Stimulated activated CD8-positive, alpha-beta memory T cell treated with anti-CD3 and anti-CD28 coated beads, Interleukin-7, amount 100 ng/mL, for 4 hours (primary cell): ENCODE measurements at places on chromosomes 3 and 15.
A peak's percentile ranks its signal among the peaks of the same experiment; 100 is the strongest.

- no peak for DNase-seq
These were observed 838.5 kb downstream of the TUSC7 start for GRCh38 chr3:117547956-117548550.

DNA sequence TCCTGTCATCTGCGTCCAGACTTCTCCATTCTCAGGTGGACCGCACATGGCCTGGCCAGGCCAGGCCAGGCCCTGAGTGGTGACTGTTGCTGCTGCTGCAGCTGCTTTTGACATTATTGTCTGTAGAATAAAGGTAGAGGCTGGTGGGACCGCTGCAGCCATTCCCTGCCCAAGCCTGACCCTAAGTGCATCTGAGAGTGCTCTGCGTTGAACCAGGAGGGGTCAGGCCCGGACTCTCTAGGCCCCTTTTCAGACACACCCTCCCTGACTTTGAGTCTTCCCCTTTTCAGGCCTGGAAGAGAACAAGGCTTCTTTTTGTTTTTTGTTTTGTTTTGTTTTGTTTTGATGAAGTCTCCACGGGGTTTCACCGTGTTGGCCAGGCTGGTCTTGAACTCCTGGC lies 54.6 kb upstream of the FLNB start:
- no peak for DNase-seq

- DNase-seq = no peak
These were observed 151.6 kb upstream of the CGNL1 start for GRCh38 chr15:57224664-57225063.

GRCh38 chr3:131907796-131908195 lies 127.0 kb downstream of the CPNE4 start:
- no peak for DNase-seq

DNA sequence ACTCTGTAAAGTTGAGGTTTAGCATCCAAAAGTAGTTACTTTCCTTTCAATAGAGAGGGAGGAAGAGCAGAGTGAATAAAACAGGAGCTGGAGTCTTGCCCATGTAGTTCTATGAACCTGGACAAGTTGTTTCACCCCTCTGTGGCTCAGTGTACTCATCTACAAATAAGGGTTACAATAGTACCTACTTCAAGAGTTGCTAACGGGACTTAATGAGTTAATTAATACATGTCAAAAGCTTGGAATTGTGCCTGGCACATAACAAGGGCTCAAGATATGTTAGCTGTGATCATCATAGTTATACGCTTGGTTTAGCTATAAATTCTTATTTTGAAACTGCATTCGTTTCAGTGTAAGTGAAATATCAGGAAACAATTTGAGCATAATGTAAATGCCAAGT lies 388.5 kb upstream of the THBS1 start:
- DNase-seq = no peak

- DNase-seq = no peak
These were observed 44.4 kb downstream of the PIK3CA start for GRCh38 chr3:179192542-179192941.

GRCh38 chr3:111032677-111033076 lies 38.9 kb upstream of the NECTIN3 start:
- DNase-seq = no peak

DNA sequence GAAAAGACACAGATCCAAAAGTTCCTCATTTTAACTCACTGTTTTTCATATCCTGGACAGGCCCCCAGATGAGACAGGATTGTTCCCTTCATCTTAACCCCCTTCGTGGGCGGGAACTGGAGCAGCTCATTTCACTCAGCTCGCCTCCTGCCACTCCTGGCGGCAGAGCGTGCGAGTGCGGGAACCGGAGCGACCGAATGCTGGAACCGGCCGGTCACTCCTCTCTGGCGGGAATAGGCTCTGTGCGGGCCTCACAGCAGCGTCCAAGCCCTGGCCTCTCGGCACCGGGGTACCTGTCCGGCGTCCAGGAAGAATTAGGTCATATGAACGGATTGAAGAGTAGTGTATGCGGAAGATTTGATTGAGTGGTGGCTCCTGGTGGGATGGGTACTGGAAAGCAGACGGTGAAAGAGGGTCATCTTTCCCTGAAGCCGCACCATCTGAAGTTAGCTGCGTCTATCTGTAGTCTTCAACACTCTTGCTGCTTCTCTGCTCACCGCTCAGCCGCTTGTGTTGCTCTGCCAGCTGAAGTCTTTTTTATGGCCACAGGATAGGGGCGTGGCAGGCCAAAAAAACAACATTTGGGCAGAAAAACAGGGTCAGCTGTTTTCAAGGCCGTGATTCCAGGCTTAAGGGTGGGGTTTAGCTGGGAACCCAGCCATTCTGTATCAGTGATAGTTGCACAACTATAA lies 42.3 kb upstream of the FXR1 start:
- no peak for DNase-seq

- no peak for DNase-seq
These were observed 181.8 kb downstream of the PDCD6IP start for GRCh38 chr3:33980252-33980651.

DNA sequence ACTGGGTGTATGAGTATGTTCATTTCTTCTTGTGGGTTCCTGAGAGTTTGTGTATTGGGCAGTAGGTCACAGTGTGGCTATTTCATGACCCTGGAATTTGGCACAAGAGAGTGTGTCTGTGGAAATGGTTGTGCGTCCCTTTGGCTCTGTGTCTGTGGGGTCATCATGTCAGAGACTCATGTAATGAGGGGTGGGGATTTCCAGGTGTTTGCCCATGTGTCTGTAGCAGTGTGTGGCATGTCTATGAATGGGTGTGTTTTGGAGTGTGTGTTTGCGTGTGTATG lies 1.3 kb upstream of the GATA2 start:
- DNase-seq = no peak

DNA sequence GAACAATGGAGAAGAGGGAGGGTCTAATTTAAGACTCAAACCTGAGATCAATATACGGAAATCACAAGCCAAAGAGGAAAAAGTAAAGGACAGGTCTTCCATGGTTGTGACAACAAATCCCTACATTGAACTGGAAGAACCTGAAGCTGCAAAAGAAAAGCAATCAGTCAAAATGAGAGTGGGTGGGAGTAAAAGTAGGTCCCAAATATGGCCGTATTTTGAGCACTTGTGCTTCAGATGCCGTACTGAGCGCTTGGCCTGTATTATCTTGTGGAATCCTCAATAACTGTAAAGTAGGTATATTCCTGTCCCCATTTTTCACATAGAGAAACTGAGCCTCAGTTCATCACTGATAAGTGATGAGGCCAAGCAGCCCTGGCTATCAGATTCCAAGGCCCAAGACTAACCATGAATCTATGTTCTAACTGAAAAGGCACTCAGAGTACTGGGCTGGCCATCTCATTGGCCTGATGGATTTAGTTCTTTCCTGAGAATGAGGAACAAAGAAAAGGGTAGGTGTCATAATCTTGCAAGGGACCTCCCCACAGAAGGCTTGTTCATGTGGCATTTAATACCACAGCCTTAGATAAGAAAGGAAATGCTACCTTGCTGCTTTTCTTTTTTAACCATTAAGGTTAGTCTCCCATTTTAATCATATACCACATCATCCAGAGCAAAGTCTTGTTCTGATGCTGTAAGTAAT lies 52.5 kb downstream of the LRRN1 start:
- DNase-seq = no peak

DNA sequence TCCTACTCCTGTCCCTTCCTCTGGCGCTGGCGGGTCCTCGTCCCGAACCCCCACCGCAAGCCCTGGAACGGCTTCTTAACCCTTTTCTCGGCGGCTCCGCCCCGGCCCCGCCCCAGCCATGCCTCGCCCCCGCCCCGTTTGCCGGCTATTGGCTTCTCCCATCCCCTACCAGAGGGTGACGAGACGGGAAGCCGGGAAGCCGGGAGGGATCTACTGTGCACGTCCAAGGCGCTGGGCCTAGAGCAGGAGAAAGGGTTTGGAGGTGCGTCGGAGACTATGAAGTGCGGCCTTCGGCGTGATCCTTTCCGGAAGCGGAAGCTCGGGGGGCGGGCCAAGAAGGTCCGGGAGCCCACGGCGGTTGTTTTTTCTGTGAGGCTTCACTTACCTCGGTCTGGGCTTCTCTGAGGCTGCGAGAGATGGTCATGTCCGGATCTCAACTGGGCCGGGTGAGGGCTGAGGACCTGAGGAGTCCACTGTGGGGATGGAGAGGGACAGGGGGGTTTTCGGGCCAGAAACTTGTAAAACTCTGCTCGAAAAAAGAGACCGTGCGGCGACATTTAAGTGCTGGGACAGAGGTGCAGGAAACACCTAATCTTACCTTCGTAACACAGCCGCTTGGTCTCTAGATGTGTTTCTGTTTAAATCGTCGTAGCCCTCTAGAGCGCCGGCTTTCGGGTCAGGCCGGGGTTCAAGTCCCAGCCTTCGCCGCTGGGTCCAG lies 21.4 kb downstream of the ROPN1B start:
- DNase-seq = peak; percentile 52

- no peak for DNase-seq
These were observed 31.4 kb upstream of the LRIG1 start for GRCh38 chr3:66532160-66532587.

GRCh38 chr15:76840830-76841460 lies 64.2 kb downstream of the SCAPER start:
- DNase-seq = no peak

DNA sequence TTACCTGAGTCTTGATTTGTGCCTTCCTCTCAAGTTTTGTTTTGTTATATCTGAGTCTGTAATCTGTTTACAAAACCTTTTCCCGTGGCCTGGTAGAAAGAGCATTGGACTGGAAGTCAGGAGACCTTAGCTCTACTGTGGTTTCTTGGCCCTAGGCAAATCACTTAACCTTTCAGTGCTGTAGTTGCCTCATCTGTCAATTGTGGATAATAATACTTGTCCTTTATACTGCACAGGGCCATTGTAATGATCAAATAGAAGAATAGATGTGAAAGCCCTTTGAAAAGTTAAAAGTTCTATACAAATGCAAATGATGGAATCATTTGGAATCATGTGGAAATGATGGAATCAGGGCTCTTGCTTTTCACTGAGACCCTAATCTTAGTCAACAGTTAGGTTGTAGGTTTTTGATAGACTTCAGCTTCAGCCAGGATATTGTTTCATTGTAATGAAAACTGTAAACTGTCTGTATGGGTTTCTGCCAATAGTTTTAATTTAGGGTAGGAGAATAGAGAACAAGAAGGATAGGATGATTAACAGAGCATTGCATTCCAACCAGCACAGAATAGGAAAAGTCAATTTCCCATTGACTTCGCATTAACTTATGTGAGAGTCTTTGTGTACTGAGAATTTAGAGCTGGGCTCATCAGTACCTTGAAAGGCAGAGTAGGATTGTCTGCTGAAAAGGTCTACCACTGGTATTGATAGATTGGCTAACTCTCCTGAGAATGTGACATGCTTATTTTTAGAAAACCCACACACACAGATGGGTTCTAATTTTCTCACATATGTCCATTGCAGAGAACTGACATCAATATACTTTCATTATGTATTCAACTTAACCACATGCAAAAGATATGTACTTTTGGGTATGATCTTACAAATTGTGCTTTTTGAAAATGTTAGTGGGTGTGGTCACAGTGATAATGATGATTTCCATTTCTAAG lies 21.8 kb downstream of the MAP2K5 start:
- DNase-seq = no peak

GRCh38 chr3:127456471-127457093 lies 134.0 kb downstream of the TPRA1 start:
- no peak for DNase-seq

- no peak for DNase-seq
These were observed 747.5 kb downstream of the NR2F2 start for GRCh38 chr15:97077975-97078374.

- DNase-seq = no peak
These were observed 88.8 kb downstream of the IGF1R start for GRCh38 chr15:98737159-98737558.

DNA sequence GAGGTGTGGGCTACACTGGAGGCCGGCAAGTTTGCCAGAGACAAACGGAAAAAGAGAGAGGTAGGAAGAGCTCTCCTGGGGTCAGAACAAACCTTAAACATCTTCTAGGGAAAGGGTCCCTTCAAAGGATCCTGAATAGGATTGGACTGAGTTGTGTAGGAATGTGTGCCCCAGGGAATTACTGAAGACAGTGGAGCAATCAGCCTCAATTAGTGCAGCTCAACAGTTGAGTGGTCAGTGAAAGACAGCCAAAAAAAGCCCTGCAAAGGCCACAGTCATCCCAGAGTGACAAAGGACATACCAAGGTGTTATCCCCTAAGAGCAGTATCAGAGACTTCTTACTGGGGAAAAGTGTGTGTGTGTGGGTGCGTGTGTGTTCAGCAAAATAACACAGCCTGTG lies 70.3 kb downstream of the NUP210 start:
- DNase-seq = no peak

DNA sequence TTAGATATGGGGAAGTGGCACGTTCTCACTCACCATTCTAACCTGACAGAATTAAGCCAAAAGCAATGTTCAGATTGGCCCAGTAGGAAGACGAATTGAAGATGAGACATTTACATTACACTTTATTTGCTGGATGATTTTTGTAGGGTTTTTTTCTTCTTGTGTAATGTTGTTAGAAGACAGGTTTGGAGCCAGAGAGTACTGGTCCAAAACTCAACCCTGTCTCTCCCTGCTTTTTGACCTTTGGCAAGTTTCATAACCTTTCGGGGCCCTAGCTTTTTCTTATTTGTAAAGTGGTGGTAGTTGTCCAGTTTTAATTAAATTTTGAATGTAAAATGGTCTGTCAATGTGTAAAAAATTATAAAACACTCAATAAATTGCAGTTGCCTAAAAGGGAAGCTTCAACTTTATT lies 29.5 kb downstream of the PDE8A start:
- no peak for DNase-seq

DNA sequence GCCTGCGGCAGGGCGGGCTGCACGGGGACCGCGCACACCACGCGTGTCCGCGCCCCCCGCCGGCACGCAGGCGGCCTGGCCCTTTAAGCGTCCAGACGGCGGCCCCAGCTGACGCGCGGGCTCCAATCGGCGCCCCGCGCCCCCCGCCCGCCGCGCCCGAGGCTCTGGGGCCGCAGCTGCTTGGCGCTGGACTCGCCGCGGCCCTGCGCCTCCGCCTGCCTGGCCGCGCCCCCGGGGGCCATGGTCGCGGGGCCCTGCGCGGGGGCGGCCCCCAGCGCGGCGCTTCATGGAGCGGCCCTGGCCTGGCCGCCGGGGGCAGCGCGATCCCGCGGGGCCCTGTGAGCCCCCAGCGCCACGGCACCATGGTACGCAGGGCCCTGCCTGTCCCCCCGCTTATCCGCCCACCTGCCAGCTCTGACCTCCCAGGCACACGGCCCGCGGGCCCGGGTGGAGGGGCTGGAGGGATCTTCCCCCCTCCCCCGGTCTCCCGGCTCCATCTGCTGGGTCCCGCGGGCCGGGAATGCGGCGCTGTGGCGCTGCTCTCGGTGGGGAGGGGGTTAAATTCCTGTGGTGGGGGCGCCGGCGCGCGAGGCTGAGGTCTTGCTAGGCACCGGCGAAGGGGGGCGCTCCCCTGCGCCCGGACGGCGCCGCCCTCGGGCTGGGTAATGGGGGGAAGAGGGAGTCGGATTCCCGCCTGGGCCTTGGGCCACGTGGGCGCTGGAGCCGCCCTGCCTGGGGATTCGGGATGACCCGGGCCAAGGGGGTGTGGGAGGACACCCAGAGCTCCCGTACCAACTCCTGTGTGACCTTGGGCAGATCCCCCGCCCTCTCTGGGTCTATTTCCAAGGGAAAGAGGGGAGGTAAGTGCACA lies 1.1 kb downstream of the ZBTB47 start:
- no peak for DNase-seq
